ENCODE measurements at places on chromosomes 3 and 15.
A peak's percentile ranks its signal among the peaks of the same experiment; 100 is the strongest.

GRCh38 chr3:36729204-36730056, 34.9 kb downstream of the DCLK3 start:
- peak; percentile 60 for DNase-seq

- no peak for DNase-seq
Measured at GRCh38 chr15:45131510-45131909, 1.7 kb downstream of the DUOX1 start.

DNA sequence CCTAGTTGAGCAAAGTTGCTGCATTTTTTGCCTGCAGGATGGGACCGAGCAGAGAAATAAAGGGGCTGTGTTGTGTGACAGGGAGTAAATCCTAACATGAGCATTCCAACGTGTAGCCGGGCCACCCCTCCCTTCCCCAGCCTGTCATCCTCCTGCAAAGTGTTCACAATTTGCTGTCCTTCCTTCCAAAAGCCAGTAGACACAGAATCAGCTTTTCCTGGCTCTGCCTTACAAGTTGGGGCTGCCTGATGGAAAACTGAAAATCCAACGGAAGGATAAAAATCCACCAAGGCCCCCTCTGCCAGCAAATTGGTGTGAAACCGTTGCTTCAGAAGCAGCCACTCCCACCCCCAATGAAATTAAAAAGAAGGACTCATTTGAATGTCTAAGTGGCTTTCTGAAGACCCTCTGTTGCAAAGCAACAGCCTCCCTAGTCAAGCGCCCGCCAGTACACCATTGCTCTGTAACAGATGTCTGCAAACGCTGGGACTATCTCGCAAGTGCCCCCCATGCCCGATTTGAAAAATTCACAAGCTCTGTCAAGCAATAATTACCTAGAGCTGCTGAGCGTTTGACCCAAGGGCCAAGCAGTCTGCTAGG, 665 bp downstream of the FRMD4B start:
- DNase-seq: no peak

- no peak for DNase-seq
Measured at GRCh38 chr15:95693917-95694316, 636.6 kb upstream of the NR2F2 start.

- no peak for DNase-seq
Measured at GRCh38 chr3:112778353-112778948, 68.2 kb downstream of the CD200R1L start.

DNA sequence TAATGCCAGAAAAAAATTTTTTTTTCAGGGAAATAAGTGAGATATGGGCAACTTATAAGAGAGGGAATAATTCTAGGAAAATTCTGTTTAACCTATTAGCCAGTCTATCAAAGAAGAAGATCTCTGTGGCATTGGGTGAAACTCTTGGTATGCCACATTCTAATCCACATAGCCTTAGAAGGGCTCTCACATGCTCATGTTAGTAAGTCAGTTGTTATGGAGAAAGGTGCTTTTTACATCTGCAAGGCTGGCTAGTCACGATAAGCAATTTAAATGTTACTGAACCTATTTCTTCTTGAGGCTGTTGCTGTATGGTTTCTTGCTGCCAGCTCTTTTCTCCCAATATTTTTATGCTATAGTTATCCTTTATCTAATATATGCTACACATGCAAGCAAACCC, 89.9 kb upstream of the MAGI1 start:
- DNase-seq: no peak

GRCh38 chr3:126365351-126366277, 8.4 kb upstream of the KLF15 start:
- no peak for DNase-seq

DNA sequence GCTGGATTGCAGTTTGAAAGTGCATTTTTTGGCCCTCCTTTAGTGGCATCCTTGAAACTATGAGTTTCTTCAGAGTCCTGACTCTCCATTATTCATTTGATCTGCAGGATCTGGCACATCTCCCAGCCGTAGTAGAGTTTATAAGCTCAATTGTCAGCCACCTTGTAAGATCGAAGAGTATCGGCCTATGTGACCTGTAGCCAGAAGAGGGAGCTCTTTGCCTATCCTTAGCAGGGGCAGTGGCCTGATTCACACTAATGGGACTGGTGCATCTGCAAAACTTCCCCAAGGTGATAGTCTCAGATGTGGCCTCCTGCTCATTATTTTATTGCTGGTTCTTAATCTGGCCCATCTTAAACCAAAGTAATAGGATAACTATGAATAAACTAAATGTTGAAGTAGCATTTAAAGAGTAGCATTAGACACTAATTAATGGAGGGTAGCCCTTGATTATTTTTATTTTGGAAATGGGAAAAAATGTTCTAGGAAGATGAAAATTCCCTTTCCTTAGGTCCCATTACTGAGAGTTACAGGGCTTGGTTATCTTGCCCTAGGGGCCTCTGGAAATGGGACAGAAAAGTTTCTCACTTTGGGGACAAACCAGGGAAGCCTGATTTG, 21.2 kb downstream of the GCSAM start:
- peak; percentile 80 for DNase-seq

DNA sequence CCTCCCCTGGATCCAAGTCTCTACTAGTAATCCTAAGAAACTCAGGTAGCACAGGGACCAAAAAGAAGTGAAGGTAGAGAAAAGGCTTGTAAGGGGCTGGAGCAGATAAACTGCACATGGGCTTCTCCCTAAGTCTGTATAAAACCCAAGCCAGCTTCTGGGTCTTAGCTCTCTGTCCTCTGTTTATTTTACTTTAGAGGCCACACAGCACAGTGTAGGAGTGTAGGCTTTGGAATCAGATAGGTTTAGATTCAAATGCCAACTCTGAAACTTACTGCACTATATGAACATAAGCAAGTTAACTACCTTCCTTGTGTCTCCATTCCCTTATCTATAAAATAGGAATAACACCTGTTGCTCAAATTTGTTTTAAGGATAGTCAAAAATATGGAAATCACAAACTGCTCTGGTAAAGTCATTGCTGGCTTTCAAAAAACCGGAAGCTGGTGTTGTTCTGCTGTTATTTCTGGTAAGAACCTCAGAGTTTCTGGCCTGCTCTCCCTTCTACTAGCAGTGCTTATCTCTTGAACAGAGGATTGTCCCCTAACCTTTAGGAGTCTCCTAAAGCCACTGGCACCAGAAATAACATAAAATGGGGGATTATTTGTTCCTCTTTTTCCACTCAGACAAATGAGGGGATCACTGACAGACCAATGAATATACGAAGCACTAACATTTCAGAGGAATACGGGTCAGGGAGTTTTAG, 33.8 kb downstream of the PIK3R4 start:
- DNase-seq: no peak

GRCh38 chr15:80587816-80588456, 107.2 kb upstream of the ABHD17C start:
- DNase-seq: no peak

DNA sequence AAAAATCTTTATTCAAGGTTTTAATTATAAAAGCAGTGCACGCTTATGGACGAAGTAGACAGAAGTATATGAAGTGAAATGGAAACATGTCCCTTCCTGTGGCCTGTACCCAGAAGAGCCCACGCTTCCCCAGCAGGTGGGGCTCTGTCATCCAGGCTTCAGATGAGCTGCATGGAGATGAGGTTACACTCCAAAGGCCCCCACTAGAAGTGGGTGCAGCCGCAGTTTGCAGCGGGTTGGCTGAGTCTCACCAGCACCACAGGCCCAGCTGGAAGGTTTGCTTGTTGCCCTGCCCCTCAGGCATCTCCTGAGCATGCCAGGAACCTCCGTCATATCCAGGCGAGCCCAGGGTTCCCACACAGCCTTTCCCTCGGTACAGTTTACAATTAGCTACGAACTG, 33.1 kb downstream of the PRR20G start:
- no peak for DNase-seq

DNA sequence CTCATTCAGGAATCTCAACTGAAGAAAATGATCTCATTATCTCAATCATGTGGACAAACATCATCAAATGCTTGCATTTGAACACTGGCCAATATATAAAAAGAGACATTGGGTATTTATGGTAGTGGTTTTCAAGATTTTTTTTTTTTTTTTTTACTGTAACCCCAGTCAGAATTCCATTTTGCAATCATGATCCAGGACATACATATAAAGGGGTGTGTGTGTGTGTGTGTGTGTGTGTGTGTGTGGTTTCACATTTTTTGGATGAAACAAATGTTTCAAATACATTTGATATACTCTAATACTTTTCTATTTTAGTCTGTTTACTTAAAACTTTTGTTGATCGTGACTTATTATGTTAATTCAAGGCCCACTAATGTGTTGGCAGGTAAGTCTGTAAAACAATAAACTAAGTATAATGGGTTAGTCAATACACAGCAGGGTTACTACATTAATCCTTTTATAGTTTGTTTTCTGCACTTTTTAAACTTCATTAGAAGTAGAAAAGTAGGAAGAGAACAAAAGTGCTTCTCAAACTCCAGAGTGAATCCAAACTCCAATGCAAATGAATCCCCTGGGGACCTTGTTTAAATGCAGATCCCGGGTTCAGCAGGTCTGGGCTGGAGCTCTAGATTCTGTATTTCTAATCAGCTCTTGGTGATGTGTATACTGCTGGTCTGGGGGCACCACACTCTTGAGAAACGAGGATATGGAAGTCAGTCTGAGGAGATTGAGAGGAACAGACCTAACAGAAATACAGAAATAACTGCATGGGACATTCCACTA, 17.6 kb downstream of the THRB start:
- no peak for DNase-seq

- no peak for DNase-seq
Measured at GRCh38 chr3:189529889-189530471, 101.2 kb upstream of the TP63 start.

DNA sequence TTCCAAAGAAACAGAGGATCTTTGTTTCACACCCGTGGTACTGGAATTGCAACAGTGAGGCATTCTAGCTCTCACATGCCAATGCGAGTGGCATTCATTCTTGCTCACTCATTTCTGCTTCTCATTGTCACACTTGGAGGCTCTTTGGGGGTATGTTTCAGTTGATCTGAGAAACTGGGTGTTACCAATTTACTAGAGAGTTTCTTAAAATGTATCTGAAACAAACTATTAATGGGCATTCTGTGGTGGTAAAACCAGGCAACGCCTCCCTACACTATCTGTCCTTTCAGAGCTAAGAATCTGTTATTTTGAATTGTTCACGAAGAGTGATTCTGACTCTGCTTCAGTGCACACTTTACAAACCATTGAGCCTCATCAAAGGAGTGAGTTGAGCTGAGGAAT, 140.6 kb upstream of the BHLHE40 start:
- DNase-seq: no peak

DNA sequence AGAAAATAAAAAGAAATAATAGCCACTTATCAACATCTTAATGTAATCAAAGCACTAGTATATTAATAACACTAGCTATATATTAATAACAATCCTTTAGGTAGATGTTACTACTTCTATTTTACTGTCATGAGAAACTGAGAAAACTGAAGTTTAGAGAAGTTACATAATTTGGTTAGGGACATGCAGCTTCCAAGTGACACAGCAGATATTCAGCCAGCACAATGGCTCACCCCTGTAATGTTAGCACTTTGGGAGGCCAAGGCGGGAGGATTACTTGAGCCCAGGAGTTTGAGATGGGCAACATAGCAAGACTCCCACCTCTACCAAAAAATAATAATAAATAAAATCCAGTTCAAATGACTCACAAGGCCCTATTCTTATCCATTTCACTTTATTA, 1.9 kb upstream of the UBR1 start:
- no peak for DNase-seq

GRCh38 chr15:100944986-100945385, 25.8 kb downstream of the LRRK1 start:
- no peak for DNase-seq

DNA sequence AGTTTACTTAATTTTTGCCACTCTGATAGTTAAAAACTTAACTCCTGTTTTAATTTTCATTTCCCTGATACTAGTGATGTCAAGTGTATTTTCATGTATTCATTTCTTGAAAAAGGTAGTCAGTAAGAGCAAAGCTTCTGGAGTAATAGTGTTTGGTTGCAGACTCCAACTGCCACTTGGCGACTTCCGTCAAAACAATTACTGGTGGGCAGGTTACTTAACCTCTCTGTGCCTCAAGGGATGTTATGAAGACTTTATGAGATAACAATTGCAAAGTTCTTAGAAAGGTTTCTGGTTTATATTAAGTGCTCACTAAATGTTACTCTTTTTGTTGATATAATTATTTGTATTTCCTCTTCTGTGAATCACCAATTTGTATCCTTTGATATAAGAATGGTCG, 129.7 kb downstream of the NFKBIZ start:
- no peak for DNase-seq

GRCh38 chr15:56473017-56473416, 8.1 kb upstream of the MNS1 start:
- DNase-seq: no peak

DNA sequence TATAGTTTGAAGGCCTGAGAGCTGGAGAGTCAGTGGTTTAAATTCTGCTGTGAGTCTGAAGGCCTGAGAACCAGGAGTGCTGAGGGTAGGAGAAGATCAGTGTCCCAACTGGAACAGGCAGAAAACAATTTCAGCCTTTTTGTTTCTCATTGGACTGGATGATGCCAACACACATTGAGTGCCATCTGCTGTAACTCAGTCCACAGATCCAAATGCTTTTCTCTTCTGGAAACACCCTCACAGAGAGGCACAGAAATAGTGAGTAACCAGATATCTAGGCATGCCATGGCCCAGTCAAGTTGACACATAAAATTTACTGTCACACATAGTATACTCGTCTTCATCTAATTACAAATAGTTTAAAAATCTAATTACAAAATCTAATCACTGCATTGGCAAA, 100.8 kb downstream of the NEO1 start:
- no peak for DNase-seq

- DNase-seq: no peak
Measured at GRCh38 chr15:44243829-44244228, 44.7 kb upstream of the GOLM2 start.

DNA sequence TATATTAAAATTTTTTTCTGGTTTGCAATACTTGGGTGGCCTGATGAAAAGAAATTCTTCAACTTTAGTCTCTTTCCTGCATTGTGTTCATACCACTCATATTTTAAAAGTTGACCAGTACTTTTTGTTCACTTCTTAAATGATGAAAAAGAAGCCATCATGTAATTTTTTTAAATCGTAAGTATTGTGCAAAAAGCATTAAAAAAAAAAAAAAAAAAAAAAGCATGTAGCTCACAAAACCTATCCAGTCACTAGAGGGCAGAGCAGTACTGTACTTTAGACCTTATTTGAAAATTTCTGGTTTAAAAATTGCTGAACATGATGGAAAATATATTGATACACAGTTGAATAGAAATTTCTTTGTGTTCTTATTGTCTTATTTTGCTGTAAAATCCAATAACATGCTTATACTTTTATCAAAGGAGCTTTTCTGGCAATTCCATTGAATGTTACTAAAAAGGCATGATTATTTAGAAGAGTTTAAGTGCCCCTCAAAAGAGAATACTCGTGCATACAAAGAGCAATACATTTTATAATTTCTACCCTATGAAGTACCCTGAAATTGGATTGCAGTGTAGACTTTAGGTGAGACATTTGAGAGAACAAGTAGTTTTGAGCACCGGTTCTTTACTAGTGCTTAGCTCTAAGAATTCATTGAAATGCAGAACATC, 137.7 kb downstream of the BBX start:
- DNase-seq: peak; percentile 34

- no peak for DNase-seq
Measured at GRCh38 chr3:105708980-105709379, 159.8 kb downstream of the CBLB start.

- no peak for DNase-seq
Measured at GRCh38 chr3:107562969-107563529, 40.3 kb downstream of the BBX start.

All from NCI-H2029 treated with DMSO at 0.1 percent for 48 hours (cell line).